HuH-7 (cell line): ENCODE measurements at places on chromosomes 2 and 18.

DNA sequence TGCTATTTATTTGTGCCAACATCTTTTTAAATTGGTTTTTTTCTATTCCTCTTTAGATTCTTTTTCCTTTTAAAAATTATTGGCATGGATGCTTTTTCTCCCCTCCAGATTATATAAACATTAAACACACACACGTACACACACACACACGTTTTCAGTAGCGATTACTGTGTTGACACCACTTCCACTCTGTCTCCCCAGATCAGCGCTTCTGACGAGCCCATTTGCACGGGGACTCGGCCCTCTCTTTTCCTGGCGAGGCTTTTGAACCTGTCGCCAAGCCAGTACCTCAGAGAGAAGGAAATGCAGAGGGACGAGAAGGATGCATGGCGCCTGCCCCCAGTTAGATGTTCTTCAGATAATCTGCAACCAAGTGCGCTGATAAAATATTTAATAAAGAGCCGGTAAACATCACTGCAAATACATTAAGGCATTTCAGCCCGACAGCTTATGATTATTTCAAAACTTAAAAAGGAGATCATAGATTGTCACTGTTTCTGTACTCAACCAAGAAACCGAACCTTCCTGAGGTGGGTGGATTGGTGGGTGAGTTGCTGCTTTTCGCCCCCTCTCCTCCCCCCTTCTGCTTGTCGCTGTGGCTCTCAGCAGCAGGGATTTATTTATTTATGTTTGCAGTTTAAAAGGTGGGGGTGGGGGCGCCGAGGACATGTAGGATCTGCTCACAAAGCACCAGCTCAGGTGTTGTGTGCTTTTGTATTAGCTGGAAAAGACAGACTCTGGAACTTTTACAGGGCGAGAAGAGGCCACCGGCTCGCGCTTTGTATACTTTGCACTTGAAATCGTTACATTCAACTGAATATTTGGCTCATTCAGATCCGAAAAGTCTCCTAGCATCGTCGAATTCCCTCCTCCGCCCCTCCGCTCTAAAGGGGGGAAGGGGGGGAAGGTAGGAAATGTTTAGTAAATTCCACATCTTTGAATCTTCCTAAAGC is 787 bp upstream of the TBR1 start:
- DNase-seq, result peak; percentile 52

DNA sequence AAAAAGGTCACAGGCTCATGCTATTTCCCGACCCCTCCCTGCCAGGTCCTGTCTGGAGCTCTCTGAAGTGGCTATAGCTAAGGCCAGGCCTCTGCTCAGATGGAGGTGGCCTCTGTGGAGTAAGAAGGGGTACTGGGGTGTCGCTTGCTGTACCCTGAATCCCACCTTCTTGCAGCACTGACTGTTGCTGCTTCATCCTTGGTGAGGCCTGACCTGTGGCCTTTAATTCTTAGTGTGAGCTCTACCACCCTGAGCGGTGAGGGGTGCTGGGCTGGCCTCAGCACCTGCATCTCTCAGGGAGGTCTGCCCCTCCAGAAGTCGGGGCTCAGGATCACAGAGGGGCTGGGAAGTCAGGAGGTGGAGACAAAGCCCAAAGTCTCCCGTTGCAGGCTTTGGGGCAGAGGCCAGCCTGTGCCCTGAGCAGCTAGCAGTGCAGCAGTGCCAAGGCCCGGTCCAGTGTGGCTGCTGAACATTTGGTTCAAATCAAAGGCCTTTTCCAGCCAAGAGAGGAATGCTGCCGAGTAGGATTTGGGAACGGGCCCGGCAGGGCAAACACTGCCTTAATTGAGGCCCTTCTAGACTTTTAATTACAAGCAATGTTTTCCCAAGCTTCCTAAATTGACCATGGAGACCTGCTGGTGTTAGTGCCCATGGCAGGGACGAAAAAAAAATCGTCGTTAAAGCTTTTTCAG is 133.5 kb upstream of the HAAO start:
- no peak for DNase-seq

GRCh38 chr2:218233543-218233942 is 16.6 kb downstream of the ARPC2 start:
- DNase-seq, result no peak

DNA sequence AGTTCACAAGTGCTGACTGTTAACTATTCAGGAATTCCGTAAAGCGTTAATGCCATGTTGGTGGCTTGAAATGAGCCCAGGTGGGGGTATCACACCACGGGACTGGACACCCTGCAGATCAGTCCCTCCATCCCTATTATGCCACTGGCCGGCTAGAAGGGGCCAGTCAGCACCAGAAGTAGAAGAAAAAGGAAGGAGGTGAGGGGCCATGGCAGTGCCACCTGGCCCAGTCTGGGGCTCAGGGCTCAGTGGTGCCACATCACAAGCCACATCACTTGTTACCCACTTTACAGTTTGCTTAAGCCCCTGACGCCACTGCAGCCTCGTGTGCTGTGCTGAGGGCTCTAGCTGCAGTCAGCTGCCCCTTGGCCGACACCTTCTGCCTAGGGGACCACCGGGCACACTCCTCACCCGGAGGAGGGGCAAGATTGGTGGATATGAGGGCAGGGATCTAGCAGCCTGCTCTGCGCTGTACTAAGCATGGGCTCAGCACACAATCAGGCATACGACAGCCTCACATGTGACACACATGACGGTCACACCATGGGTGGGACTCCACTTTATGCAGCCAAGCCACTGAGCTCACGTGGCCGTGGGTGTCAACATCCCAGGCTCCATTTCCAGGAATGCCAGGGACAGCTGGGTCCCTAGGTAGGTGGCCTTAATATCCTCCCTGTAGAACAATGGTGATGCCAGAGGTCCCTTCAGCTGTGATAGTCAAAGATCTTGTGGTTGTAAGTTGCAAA is 3.6 kb downstream of the LIMS2 start:
- DNase-seq, result no peak

DNA sequence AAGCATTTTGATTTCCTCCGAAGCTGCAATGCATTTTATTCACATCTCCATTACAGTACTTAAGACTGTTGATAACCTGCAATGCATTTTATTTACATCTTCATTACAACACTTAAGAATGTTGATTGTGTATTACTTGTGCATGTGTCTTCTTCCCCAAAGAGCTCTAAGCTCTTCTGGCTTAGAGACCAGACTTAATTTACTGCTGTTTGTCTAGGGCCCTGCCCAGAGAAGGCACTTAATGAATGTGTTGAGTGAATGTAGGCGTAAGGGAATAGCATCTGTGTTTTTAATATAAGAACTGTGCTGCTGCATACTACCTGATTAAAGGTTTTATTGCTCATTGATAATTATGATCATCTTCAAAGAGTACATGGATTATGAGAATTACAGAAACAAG is 295.6 kb downstream of the ZNF385B start:
- no peak for DNase-seq

GRCh38 chr2:102581911-102582310 is 37.4 kb upstream of the SLC9A2 start:
- DNase-seq, result no peak

DNA sequence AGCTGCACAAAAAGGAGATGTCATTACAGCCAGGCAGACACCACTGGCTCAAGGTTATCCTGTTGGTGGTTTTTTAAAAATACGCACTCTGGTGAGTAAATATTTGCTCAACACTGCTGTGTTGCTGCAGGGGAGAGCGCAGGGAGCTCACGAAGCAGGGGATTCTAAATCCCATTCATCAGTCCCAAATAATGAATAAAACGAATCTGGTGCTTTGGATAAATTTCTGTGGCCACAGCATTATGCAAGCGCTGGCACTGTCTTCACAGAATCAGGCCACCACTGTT is 256.2 kb downstream of the HDAC4 start:
- DNase-seq, result peak; percentile 47

DNA sequence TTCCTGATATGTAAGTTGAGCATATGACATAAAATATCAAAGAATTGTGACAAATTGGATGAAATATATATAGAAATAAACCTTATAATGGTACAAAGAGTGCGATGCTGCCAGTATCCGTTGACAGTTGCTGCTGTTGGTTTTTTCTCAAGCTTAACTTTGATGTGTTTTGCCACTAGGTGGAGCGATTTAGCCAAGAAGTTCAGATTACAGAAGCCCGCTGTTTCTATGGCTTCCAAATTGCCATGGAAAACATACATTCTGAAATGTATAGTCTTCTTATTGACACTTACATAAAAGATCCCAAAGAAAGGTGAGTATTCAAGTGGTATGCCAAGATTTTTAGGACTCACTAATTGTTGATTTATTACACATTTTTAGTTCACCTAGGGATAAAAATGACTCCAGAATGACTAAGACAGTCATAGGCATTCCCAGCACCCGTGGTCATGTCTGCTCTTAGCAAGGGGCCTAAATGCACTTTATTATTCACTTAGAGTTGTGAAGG is 2.1 kb downstream of the RRM2 start:
- no peak for DNase-seq

DNA sequence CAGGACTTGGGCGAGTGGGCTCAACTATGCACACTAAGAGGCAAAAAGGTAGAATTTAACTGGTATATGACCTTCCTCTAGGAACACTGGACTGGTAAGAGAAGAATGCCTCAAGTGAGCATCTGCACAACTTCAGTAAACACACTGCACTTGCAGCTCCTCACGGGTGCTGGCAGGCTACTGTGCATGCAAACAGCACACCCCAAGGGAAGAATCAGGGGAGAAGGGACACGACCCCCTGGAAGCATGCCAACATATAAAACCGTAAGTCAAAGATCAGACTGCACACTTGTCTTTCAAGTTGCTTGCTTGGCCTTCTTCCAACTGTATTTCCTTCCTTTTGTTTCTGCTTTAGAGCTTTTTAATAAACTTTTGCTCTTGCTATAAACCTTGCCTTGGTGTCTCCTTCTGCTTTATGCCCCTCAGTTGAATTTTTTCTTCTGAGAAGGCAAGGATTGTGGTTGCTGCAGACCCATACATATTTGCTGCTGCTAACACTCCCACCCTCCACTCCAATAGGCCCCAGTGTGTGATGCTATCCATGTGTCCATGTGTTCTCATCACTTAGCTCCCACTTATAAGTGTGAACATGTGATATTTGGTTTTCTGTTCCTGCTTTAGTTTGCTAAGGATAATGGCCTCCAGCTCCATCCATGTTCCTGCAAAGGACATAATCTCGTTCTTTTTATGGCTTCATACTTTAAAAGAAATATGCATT is 263.7 kb upstream of the SPOPL start:
- no peak for DNase-seq

- DNase-seq, result no peak
Observed at GRCh38 chr2:191001032-191001431, 12.9 kb downstream of the STAT1 start.

GRCh38 chr2:44267796-44268648 is 7.3 kb upstream of the SLC3A1 start:
- no peak for DNase-seq

DNA sequence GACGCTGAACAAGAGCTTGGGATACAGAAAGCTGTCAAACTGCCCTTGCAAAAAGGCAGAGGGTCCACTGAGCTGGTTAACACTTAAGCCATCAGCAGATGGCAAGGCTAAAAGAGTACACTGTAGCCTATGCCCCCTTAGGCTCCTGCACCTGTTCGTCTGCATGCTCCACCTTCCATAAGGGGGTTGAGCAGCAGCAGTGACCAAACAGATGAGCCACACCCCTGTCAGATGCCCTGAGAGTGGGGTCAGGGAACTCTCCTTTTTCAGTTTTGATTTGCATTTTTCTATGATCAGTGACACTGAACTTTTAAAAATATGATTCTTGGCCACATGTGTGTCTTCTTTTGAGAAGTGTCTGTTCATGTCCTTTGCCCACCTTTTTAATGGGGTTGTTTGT is 402.5 kb upstream of the FAM98A start:
- no peak for DNase-seq

DNA sequence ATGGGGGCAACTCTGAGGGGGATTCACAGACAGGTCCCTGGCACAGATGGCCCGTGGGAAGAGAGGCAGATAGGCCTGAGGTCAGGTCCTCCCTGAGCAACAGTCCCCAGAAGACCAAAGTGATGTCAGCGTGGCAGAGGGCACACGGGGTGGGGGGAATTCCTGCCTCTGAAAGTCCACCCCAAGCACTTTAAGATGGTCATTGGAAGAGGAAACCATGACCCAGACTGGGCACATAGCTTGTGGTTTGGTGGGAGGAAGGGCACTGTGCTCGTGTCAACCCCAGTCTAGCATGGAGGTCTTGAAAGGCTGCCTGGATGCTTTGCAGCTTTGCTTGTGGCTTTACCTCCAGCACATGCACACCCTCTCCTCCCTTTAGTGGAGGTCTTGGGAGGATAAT is 38.0 kb upstream of the SIX2 start:
- DNase-seq, result no peak

GRCh38 chr2:234840336-234840735 is 111.5 kb upstream of the SH3BP4 start:
- DNase-seq, result no peak

DNA sequence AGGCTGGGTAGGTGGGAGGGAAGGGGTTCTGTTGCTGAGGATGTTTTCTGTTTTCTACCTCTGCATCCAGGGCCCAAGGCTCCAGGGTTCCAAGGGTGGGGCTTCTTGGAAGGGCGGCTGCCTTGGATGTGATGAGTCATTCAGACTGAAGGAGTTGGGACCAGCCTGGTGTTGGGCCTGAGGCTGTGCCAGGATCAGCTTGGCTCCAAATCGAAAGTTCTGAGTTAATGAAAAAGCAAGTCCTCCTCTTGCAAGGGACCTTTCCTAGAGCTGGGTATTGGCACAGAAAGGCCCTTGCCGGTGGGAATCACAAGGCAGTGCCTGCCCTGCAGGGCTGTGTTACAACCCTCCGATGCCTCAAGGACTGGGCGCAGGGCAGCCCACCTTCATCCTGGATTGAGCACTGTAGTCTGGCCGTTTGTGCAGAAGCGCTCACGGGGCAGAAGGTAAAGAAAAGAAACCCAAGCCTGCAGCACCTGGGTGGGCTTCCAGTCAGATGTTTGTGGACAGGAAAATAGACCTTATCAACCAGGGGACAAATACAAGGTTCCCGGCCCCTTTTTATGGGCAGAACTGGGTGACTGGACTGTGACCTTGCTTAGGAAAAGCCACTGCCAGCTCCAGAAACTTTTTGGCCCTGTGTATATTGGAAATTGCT is 52.5 kb upstream of the MCFD2 start:
- no peak for DNase-seq

GRCh38 chr2:235820571-235820970 is 326.7 kb downstream of the AGAP1 start:
- DNase-seq, result no peak

DNA sequence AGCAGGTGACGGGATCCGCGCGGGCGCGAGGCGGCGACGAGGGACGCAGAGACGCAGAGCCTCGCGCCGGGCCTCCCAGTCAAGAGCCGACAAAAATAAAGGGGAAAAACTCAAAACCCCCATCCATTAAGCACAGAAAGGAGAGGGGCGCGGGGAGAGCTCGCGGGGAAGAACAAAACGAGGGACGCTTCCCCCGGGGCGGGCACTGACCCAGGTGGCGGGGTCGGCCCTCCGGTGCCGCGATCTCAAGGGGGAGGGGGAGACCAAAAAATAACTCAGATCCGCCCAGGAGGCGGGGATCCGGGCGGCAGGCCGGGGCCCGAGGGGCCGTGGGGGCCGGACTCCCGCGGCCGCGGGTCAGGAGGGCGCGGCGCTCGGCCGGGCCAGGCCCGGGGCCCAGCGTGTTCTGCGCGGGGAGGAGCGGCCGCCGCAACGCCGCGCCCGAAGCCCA is 597 bp downstream of the RNF103 start:
- peak; percentile 56 for DNase-seq

- no peak for DNase-seq
Observed at GRCh38 chr18:54220406-54220805, 4.1 kb downstream of the MBD2 start.
